NCI-H187 treated with DMSO at 0.1 percent for 48 hours (cell line): ENCODE measurements at places on chromosomes 1 and 21.

- DNase-seq, result no peak
These were observed 11.7 kb downstream of the PDIK1L start for GRCh38 chr1:26122988-26123973.

- no peak for DNase-seq
These were observed 601 bp downstream of the UBE2G2 start for GRCh38 chr21:44800971-44801467.

- DNase-seq, result no peak
These were observed 8.1 kb downstream of the PSMG1 start for GRCh38 chr21:39175154-39175553.

GRCh38 chr1:59128239-59128736 is 168.6 kb upstream of the FGGY start:
- no peak for DNase-seq

- no peak for DNase-seq
These were observed at the start of gene FAM43B for GRCh38 chr1:20551945-20552727. Gene FAM43B (plus strand): TSS chr1:20552573. CDS start chr1:20552974, 401 bp downstream.

- no peak for DNase-seq
These were observed 34.9 kb downstream of the ASH1L start for GRCh38 chr1:155527677-155528076.
